ENCODE measurements at places on chromosomes 13 and 19.

DNA sequence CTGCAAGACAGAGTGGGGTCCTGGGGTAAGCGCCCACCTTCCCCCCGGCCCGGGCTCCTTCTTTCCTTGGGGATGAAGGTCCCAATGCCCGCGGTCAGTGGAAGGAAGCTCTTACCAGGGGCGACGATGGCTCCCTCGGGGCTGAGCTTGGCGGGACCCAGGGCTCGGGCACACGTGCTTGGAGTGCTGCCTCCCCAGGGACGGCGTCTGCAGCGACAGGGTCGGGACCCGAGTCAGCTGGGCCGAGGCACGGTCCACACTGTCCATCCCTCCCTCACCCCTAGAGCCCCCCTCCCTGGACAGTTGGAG is 3.5 kb downstream of the JSRP1 start:
- no peak for DNase-seq

- no peak for DNase-seq
These were observed 156.4 kb upstream of the FREM2 start for GRCh38 chr13:38530492-38530891.

DNA sequence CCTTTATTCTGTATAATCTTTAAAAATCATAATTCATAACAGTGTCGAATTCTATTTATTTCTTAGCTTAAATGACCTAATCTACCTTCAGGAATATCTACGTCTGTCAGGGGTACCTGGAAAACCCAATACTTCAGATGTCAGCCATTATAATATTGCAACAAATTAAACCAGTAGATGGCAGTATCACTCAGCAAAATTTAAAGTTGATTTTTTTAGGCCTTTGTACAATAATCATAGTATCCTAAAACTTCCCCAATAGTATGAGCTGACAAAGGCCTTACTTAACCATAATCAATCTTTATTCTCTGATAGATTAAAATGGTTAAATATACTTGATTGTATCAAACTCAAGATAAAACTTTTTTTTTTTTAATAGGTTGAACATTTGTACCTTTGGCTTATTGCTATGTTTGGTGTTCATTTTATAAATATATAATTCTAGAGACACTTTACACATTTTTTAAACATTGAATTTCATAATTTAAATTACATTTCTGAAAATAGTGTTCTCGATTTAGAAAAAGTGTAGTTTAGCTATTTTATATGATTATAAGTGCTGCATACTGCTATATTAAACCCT is 830.2 kb upstream of the SPRY2 start:
- DNase-seq = no peak

DNA sequence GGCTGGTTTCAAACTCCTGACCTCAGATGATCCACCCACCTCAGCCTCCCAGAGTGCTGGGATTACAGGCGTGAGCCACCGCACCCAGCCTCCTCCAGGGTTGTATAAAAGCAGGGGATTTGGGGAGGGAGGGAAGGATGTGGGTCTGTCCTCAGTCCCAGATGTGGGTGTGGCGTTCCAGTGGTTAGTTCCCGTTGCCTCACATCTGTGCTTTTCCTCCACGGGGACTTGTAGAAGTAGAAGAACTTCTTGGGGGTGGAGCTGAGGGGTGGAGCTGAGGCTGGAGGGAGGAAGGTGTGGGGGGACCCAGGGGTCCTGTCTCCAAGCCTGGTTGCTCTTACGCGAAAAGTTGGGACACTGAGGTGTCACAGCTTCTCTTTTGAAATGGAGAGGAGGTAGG is 514 bp upstream of the MCEMP1 start:
- DNase-seq = no peak

DNA sequence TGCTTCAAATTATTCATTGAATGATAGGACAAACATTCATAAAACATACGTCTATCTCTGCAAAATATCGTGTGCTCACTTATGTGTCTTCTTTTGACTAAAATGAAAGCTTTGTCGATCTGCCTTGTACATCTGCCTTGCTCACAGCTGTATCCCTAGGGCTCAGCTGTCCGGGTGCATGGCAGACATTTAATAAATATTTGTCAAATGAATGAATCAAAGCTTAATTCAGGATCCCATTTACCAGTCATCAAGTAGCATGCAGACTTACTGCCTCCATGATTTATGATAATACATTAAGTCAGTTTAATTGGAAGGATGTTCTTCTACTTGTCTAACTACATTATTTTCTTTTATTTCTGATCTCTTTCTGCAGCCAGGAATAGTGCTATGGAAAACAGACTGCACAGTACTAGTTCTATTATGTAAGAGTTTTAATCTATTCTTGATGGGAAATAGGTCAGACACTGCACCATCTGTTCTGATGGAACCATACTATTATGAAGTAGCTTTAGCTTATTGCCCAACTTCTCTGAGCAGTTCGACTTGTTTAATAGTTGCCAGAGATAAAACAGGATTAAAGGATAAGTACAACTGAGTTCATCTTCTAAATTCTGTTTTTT is 13.2 kb downstream of the SLC46A3 start:
- DNase-seq = no peak

DNA sequence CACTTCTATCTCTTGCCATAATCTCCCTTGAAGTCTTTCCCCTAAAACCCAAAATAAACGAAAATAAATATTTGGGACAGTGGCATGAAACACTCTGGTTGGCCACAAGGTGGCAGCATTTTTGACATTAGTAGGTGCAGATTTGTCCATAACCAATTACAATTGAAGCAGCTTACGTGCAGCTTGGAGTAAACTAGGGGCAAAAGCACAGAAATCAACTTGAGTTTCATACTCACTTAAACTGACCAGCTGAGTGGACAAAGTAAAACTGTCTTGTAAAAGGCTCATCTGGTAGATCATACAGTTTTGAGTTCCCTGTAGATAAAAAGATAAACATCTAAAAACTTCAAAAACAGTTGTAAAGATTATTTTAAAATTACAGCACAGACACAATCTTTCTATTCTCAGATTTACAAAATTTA is 18.8 kb downstream of the PDCD5 start:
- DNase-seq = no peak

DNA sequence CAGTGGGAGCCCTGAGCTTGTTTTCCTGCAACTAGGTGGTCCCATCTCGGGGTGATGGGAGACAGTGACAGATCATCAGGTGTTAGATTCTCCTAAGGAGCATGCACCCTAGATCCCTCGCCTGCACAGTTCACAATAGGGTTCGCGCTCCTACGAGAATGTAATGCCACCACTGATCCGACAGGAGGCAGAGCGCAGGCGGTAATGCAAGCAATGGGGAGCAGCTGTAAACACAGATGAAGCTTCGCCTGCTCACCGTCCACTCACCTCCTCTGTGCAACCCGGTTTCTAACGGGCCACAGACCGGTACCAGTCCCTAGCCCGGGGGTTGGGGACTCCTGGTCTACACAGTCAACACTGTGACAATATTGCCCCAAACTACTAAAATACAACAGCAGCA is 38.8 kb downstream of the CARD8 start:
- no peak for DNase-seq

DNA sequence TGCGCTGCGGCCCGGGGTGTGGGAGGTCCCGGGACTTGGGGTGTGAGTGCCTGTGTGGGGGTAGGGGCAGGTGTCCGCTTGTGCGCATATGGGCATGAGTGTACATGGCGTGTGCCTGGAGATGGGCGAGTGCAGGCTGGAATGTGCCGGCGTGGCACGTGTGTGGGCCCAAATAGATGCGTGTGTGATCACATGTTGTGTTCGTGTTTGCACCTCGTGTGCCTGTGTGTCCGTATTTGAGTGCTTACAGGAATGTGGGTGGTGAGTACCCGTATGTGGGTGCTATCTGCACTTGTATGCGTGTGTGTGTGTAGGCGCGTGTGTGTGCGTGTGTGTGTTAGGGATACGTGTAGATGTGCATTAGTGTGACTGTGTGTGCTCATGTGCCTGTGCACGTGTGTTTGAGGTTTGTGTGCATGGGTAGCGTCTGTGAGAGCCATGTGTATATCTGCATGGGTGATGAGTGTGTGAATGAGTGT is 3.4 kb downstream of the ZNF536 start:
- DNase-seq = no peak

GRCh38 chr13:46894568-46894967 is 2.3 kb downstream of the HTR2A start:
- no peak for DNase-seq

DNA sequence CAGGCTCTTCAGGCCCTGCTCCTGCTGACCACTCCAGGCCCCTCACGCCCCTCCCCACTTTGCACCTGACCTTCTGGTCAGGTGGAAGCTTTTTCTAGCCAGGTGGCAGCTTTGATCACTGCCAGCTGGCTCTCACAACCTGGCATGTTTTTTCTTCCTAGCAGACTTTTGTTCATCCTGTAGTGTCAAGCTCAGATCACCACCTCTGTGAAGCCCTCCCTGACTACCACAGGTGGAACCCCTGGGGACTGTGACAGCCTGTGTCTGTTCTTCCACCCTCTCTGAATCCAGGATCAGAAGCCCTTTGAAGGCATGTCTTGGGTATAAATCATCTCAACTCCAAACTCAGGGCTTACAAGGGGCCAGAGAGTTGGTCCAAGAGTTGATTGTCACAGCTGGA is 10.3 kb upstream of the CNFN start:
- DNase-seq = no peak

GRCh38 chr19:56595548-56595899 is 422 bp downstream of the ZNF71 start:
- DNase-seq = no peak

- peak; percentile 87 for DNase-seq
These were observed 744 bp downstream of the UHRF1 start for GRCh38 chr19:4909897-4910593.

GRCh38 chr19:7636691-7637373 is at the start of gene STXBP2:
Gene STXBP2 (plus strand): TSS chr19:7637110. CDS start chr19:7637150, 40 bp downstream.
- no peak for DNase-seq

DNA sequence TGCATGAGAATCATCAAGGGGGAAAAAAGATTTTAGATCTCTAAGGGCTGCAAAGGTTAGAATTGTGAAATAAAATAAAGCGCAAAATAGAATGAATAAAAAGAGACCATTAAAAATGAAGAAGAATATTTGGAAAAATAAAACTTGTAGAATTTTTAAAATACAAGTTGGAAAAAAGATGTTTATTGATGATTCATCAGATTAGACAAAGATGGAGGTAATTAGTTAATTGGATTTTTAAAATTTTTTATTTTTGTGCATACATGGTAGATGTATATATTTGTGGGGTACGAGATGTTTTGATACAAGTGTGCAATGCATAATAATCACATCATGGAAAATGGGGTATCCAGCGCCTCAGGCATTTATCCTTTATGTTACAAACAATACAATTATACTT is 143.3 kb downstream of the MAB21L1 start:
- DNase-seq = no peak

DNA sequence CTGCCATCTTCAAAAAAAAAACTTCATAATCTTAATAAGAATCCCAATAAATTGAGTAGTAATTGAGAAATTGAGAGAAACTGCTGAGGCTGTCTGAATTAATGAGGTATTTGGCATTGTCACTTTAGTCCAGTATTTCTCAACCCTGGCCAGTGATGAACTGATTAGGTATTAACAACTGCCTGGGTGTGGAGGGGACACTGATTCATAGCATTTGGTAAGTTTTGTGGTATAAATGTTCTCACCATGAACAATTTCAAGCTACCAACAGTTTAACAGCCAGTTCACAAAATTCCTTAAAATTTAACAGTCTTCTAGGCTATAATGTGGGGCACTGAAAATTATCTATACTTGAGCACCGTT is 18.3 kb downstream of the GPC6 start:
- DNase-seq = no peak

GRCh38 chr13:106382534-106382933 is 152.9 kb downstream of the EFNB2 start:
- no peak for DNase-seq

- DNase-seq = no peak
These were observed 91.6 kb downstream of the WDFY2 start for GRCh38 chr13:51675877-51676276.

- DNase-seq = no peak
These were observed 2684.3 kb upstream of the PCDH20 start for GRCh38 chr13:64099994-64100393.

DNA sequence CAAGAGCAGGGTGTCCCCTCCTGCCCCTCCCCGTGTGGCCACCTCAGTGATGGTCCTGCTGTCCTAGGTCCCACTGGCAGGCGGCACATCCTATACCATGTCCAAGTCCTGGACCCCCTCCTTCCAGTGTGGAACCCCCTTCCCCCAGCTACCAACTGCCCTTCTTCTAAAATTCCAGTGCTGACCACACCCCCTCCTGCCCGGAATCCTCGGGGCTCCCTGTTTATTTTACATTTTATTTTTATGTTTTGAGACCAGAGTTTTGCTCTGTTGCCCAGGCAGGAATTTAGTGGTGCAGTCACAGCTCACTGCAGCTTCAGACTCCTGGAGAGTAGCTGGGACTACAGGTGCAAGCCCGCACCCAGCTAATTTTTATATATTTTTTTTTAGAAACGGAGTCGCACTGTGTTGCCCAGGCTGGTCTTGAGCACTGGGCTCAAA is 945 bp upstream of the CPAMD8 start:
- DNase-seq = no peak

- no peak for DNase-seq
These were observed 1.5 kb downstream of the MAST3 start for GRCh38 chr19:18098891-18099622.

DNA sequence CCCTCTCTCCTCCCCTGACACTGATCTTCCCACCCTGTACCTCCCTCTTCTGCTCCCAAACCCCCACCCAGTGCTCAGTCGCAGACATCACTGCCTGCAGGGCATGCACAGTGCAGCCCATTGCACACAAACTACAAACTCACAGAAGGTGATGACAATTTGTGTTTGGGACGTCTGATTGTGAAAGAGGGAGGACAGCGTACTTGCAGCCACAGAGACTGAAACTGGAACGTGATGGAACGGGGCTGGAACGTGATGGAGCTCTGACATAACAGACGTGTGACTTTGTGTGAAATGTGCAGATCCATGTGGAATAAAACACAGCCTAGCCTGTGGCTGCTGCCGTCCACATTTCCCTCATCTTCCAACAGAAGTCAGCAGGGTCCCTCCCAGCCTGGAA is 57.3 kb upstream of the CEACAM8 start:
- no peak for DNase-seq

DNA sequence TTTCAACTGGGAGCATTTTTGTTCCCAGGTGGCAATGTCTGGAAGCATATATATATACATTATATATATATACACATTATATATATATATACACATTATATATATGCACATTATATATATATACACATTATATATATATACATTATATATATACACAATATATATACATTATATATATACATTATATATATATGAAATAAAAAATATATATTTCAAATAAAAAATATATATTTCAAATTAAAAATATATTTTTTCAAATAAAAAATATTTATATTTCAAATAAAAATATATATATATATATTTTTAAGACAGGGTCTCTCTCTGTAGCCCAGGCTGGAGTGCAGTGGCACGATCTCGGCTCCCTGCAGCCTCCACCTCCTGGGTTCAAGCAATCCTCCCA is 61.5 kb downstream of the ADGRE1 start:
- DNase-seq = no peak

DNA sequence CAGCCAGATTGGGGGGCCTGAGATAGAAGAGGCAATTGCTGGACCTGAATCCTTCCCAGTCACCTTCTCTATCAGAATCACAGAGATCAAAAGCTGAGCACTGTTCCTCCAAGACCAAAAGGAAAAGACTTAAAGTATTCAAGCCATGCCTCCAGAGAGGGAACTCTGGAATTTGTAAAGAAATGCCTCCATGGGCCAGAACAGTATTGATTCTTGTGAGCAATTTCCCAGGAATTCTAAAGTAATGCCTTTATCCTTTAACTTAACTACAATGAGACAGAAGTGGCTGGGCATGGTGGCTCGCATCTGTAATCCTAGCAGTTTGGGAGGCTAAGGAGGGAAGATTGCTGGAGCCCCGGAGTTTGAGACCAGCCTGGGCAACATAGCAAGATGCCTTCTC is 148.8 kb downstream of the FLT1 start:
- DNase-seq = no peak

Data from anterior cingulate cortex (tissue), 58 donors.